T-helper 17 cell (primary cell): ENCODE measurements at places on chromosomes 12 and 14. TPM values are rescaled to one million over a fixed set of nuclear protein-coding genes. Genes with fewer than 3 reads are reported as not detected.

- DNase-seq: no peak
- no peaks in the 10 kb centered on the region for H3K36me3 ChIP-seq
- peaks cover 29% of the 10 kb centered on the region for H3K27me3 ChIP-seq
- peaks cover 10% of the 10 kb centered on the region for H3K4me1 ChIP-seq
- H3K27ac ChIP-seq: no peak overlapping the region
Measured at GRCh38 chr12:131825146-131825892, 2.9 kb upstream of the MMP17 start.

DNA sequence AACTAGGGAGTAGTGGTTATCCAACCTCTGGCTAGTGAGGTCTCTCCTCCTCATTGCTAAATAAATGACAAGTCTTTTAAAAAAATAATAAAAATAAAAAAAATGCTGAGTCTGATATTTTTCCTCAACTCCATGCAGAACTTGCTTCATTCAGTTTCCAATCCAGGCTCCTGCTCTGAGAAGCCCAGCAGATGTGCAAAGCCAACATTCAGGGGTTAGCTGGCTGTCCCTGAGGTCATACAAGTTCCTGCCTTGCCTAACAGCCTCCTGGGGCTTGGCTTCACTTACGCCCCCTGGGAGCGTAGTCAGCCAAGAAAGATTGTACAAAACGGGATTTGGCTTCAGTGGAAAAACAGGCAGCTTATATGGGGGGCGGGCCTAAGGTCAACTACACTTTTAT is 23.3 kb downstream of the RTRAF start:
- H3K27ac ChIP-seq: no peak overlapping the region
- H3K36me3 ChIP-seq: peaks cover 8% of the 10 kb centered on the region
- H3K4me1 ChIP-seq: peaks cover 9% of the 10 kb centered on the region
- H3K4me3 ChIP-seq: no peak overlapping the region

GRCh38 chr12:26647088-26647487 is 185.9 kb downstream of the ITPR2 start:
- H3K27me3 ChIP-seq: no peaks in the 10 kb centered on the region
- DNase-seq: no peak
- H3K4me3 ChIP-seq: no peak overlapping the region
- H3K4me1 ChIP-seq: peaks cover 4% of the 10 kb centered on the region

GRCh38 chr12:102249079-102249841 is 51.6 kb upstream of the PMCH start:
- no peak overlapping the region for H3K4me3 ChIP-seq
- no peaks in the 10 kb centered on the region for H3K27me3 ChIP-seq
- DNase-seq: no peak
- H3K27ac ChIP-seq: no peak overlapping the region

DNA sequence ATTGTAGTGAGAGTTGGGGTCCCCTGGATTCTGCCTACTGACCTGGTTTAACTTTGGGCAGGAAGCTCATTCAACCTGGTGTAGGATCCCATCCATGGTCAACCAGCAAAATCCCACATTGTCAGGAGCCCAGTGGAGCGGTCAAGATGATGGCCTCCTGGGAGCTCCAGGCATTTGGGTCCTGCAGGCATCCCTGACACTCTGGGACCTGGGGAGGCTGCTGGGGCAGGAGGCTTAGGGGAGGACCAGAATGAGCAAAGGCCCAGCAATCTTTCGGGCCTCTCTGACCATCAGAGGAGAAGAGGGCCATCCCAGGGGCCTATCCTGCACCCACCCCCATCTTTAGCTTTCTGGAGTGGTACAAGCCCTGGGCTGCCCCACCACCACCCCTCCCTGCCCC is 104.0 kb downstream of the PRMT8 start:
- H3K4me3 ChIP-seq: no peak overlapping the region
- peaks cover 8% of the 10 kb centered on the region for H3K36me3 ChIP-seq
- no peak overlapping the region for H3K27ac ChIP-seq

DNA sequence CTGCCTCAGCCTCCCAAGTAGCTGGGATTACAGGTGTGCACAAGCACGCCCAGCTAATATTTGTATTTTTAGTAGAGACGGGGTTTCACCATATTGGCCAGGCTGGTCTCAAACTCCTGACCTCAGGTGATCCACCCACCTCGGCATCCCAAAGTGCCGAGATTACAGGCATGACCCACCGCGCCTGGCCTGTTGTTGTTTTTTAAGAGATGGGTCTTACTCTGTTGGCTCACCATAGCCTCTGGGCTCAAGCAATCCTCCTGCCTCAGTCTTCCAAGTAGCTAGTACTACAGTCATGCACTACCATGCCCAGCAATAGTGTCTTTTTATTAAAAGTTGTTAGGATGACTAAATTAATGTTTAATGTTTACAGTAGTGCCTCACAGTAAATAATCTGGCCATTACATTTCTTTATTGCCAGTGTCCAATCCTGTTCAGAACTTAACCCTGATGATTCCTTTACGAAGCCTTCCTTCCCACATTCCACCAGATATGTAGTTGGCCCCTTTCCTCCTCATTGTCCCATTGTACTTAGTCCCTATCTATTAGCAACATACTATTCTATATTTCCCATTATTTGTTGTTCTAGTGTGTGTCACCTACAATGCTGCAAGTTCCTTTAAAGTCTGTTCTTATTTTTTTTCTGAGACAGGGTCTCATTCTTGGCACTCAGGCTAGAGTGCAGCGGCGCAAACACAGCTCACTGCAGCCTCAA is 8.8 kb upstream of the SMARCC2 start:
- H3K4me1 ChIP-seq: peaks cover 13% of the 10 kb centered on the region
- peak overlapping the region; percentile 72 for H3K27ac ChIP-seq
- no peak for DNase-seq
- no peak overlapping the region for H3K4me3 ChIP-seq

DNA sequence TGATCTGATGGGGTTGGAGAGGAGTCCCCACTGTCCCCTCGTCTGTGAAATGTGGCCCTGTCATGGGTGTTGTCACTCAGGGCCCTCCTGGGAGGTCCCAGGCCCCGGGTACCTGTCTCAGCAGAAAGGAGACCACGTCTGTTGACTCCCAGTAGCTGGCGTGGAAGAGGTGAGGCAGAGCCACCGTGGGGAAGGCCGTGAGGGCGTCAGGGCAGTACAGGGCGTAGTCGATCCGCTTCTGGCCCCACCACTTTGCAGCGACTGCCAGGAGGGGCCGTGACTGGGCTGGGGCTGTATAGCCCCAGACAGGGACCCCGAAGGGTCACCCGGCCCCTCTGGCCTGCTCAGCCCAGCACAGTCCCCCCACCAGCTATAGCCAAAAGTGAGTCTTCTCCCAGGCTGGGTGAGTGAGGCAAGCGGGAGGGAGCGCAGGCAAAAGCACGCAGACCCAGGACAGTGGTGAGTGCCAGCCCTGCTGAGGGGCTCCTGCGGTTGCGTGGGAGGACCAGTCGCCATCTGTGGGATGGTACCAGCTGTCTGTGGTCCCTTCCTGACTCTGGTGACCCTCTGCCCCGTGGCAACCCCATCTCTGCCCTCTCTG is 8.2 kb downstream of the ARL6IP4 start:
- H3K4me3 ChIP-seq: no peak overlapping the region
- DNase-seq: no peak
- no peaks in the 10 kb centered on the region for H3K36me3 ChIP-seq
- H3K27ac ChIP-seq: no peak overlapping the region
- no peaks in the 10 kb centered on the region for H3K27me3 ChIP-seq

GRCh38 chr12:124512667-124513296 is 54.6 kb downstream of the NCOR2 start:
- no peak for DNase-seq
- no peaks in the 10 kb centered on the region for H3K36me3 ChIP-seq
- H3K4me3 ChIP-seq: no peak overlapping the region
- H3K4me1 ChIP-seq: peaks cover 15% of the 10 kb centered on the region
- no peaks in the 10 kb centered on the region for H3K27me3 ChIP-seq

GRCh38 chr14:27890259-27890658 is 876.3 kb upstream of the FOXG1 start:
- no peak overlapping the region for H3K27ac ChIP-seq
- no peaks in the 10 kb centered on the region for H3K36me3 ChIP-seq
- no peak overlapping the region for H3K4me3 ChIP-seq
- no peak for DNase-seq
- no peaks in the 10 kb centered on the region for H3K4me1 ChIP-seq

DNA sequence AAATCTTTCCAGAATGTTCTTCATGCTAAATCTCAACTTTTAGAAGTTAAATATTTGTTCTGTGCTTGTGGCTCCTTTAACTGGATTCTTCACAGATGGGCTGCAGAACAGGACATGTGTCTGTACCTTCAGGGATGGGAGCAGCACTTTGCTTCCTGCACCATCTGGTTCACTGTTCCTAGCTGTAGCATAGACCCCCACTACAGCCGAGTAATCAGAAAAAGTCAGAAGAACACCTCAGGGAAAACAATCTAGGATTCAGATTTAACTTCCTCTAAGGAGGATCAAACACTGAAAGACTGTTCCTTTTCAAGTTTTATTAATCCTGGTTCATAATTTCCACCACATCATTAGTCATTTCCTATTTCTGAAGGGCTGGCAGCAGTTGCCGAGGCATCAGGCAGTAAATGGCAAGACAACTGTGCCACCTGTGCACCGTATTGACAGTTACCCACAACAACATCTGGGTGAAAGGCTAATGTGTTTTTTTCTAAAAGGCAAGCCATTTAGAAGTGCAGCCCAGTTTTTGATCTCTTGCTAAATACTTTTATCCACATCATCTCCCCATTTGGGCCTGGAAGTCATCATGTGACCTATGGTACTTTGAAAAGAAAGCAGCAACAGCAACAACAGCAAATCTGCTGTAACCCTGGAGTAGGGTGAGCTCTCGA is 212.8 kb upstream of the BMP4 start:
- H3K27me3 ChIP-seq: peaks cover 58% of the 10 kb centered on the region
- no peak for DNase-seq
- peaks cover 2% of the 10 kb centered on the region for H3K36me3 ChIP-seq
- peaks cover 4% of the 10 kb centered on the region for H3K4me1 ChIP-seq

DNA sequence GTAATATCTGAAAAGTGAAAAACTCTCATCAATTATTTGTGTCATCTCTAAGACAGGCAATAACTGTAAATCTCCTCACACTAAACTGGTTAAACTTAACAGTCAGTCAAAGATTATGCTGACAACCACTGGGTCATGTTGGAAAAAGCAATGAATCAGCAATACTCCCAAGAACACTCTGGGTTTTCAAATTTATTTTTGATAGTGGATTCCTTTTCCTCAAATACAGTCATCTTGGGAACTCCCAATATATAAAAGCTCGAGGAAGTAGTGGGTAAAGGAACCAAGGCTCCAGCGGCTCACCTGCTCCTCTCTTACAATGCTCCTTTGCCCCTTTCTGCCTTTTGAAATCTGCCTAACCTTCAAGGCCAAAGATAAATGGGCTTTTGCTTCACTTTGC is 70.0 kb downstream of the ARMH4 start:
- H3K27ac ChIP-seq: no peak overlapping the region
- DNase-seq: no peak
- peaks cover 2% of the 10 kb centered on the region for H3K36me3 ChIP-seq
- peaks cover 69% of the 10 kb centered on the region for H3K27me3 ChIP-seq
- no peak overlapping the region for H3K4me3 ChIP-seq
- no peaks in the 10 kb centered on the region for H3K4me1 ChIP-seq

- H3K4me1 ChIP-seq: peaks cover 28% of the 10 kb centered on the region
- peaks cover 11% of the 10 kb centered on the region for H3K36me3 ChIP-seq
- H3K4me3 ChIP-seq: no peak overlapping the region
- DNase-seq: no peak
- peak overlapping the region; percentile 37 for H3K27ac ChIP-seq
Measured at GRCh38 chr14:99176156-99176945, 95.6 kb downstream of the BCL11B start.

DNA sequence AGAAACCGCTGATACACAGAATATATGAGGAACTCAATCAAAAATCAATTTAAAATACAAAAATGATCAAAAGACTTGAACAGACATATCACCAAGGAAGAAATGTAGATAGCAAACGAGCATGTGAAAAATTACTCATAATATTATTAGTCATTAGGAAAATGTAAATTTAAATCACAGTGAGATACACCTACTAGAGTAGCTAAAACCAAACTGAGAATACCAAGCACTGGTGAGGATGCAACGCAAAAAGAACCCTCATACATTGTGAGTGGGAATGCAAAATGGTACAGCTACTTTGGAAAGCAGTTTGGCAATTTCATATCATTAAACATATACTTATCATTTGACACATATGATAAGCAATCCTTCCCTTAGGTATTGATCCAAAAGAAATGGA is 101.1 kb upstream of the ST8SIA1 start:
- H3K4me3 ChIP-seq: no peak overlapping the region
- DNase-seq: no peak
- no peak overlapping the region for H3K27ac ChIP-seq
- H3K27me3 ChIP-seq: no peaks in the 10 kb centered on the region

GRCh38 chr14:70685474-70686197 is 43.9 kb downstream of the TTC9 start:
- no peak for DNase-seq
- H3K27me3 ChIP-seq: no peaks in the 10 kb centered on the region
- no peak overlapping the region for H3K4me3 ChIP-seq
- no peak overlapping the region for H3K27ac ChIP-seq
- H3K36me3 ChIP-seq: peaks cover 2% of the 10 kb centered on the region

DNA sequence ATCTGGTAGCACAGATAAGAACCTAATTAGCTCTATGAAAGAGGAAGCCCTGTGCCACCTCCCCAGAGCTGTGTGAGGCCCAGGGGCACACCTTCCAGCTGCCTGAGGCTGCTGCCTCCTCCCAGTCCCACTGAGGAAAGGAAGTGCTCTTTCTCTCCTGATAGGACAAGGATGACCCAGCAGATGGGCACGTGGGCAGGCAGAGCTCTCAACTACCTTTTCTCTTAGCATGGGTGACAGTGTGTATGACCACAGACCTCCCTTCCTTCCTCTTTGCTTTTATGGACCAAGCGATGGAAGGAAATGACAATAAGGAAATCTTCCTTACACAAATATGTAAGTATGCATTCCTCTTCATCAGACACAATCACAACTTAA is 127.6 kb upstream of the AMIGO2 start:
- peak; percentile 39 for DNase-seq
- peaks cover 61% of the 10 kb centered on the region for H3K4me1 ChIP-seq
- peak overlapping the region; percentile 100 for H3K27ac ChIP-seq
- peaks cover 12% of the 10 kb centered on the region for H3K36me3 ChIP-seq

GRCh38 chr12:111150921-111151840 is 217.7 kb downstream of the PHETA1 start:
- H3K4me3 ChIP-seq: no peak overlapping the region
- peaks cover 36% of the 10 kb centered on the region for H3K27me3 ChIP-seq
- DNase-seq: no peak
- peaks cover 3% of the 10 kb centered on the region for H3K36me3 ChIP-seq
- H3K4me1 ChIP-seq: no peaks in the 10 kb centered on the region
- H3K27ac ChIP-seq: no peak overlapping the region

- H3K36me3 ChIP-seq: no peaks in the 10 kb centered on the region
- DNase-seq: no peak
- no peak overlapping the region for H3K27ac ChIP-seq
Measured at GRCh38 chr14:101223561-101224162, 320.1 kb upstream of the RTL1 start.

- H3K36me3 ChIP-seq: no peaks in the 10 kb centered on the region
- no peak for DNase-seq
- H3K27me3 ChIP-seq: no peaks in the 10 kb centered on the region
- H3K4me1 ChIP-seq: peaks cover 21% of the 10 kb centered on the region
- no peak overlapping the region for H3K4me3 ChIP-seq
Measured at GRCh38 chr12:64587447-64587846, 22.8 kb upstream of the RASSF3 start.

ENDOU gene
- total RNA-seq: 0.12 TPM

NUDT14 gene
- total RNA-seq: 10.8 TPM

NRIP2 gene
- not detected for total RNA-seq

DLGAP5 gene
- 0.12 TPM for total RNA-seq

YAF2 gene
- 71.3 TPM for total RNA-seq

SLC35F4 gene
- not detected for total RNA-seq

ITGA7 gene
- total RNA-seq: 1.4 TPM

IFNG gene
- 1.2 TPM for total RNA-seq
